ENCODE measurements at places on chromosomes 4 and X.
A peak's percentile ranks its signal among the peaks of the same experiment; 100 is the strongest.

DNA sequence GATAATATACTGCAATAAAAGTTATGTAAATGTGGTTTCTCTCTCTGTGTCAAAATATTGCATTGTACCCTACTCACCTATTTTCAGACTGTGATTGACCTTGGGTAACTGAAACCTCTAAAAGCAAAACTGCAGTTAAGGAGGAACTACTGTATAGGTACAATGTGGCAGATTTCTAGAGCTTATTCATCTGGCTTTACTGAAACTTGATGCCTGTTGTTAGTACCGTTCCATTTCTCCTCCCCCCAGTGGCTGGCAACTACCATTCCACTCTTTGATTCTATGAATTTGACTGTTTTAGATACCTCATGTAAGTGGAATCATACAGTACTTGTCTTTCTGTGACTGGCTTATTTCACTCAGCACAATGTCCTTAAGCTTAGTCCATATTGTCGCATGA is 61.9 kb downstream of the HOPX start:
- DNase-seq: no peak

DNA sequence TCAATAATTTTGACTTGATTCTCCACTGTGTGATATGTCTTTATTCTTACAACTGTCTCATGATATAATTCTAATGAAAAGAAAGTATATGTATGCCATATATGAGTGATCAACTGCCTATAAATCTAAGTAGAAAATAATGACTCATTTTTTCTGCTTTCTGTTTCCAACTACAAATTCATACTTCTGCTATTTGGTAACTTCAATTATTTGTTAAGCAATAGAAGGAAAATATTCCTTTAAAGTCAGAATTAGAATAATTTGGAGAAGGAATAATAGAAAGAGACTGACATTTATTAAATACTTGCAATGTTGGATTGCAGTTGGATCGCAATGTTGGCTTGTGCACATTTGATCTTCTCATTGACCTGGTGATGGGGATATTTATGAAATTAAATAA is 204.2 kb upstream of the PACRGL start:
- no peak for DNase-seq

DNA sequence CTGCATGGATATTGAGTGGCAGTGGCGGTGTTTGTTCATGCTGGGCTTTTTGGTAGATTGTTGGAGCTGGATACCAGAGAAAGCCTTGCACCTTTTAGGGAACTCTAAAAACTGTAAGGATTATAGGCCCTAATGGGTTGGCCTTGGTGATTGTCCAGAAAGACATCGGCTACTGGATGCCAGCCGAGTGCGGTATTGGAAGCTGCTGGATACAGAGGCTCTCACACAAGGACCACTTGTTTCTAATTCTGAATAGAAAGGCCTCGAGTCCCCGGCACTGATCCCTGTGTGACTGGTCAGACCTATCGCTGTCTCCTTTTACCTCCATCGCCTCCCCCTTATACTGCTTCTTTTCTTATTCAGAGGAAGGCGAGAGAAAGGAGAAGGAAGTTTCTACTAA is 27.3 kb upstream of the SCOC start:
- no peak for DNase-seq

DNA sequence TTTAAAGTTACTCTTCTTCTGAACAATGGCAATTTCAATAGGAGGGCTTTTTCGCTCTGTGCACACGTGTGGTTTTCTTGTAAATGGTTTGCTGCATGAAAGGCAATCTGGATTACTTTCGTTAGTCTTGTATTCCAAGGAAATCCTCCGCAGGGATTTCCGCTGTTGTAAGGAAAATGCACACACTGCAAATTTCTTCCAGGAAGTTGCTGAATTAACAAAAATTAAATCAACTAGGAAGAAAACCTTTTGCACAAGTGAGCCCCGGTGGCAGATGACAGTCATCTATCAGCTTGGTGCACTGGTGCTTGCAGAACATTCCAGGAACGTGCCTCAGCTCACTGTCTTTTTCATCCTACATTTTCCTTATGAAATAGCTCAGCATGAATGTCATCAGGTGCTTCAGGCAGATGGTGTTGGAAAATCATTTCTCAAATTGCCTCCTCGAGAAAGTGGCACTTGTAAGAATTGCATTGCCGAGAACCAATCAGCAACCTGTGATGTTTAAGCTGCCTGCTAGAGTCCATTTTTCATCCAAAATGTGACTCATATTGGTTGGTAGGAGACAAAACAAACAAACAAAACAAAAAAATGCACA is 272.4 kb upstream of the VCX start:
- DNase-seq: no peak

DNA sequence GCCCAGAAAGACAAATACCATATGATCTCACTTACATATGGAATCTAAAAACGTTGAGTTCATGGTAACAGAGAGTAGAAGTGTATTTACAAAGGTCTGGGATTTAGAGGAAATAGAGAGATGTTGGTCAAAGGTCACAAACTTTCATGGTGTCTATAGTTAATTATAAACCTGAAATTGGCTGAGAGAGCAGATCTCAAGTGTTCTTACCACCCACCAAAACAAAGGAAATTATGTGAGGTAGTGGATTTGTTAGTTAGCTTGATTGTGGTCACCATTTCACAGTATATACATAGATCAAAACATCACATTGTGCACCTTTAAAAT is 186.8 kb downstream of the NWD2 start:
- no peak for DNase-seq

GRCh38 chr4:145796346-145796745 is 116.4 kb downstream of the C4orf51 start:
- DNase-seq: no peak

DNA sequence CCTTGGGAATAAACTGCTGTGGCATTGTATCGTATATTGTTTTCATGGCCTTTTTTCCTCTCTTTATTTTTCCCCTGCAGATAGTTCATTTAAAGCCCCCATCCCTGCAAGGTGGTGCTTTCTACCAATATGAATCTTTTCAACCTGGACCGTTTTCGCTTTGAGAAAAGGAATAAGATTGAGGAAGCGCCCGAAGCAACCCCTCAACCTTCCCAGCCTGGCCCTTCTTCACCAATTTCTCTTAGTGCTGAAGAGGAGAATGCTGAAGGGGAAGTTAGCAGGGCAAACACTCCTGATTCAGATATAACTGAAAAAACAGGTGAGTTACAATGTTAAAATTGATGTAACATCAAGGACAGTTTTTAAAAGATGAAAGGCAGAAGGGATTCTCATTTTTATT is 601 bp downstream of the SMARCAD1 start:
- no peak for DNase-seq

DNA sequence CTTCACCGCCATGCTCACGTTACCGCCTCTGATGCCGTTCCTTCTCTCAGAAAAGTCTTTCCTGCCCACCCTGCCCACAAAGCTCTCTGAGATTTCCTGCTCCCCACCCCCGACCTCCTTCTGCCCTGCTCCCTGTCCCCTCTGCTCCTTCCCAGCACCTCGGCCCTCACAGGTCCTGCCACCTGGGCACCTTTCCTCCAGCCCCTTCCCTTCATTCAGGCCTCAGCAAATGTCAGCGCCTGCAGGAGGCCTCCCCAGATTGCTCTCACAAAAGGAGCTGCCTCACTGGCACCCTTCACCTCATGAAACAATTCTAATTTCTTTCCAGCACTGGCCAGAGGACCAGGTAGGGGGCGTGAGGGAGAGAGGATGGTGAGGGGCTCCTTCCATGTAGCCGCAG is 33.6 kb upstream of the MXD4 start:
- no peak for DNase-seq

- no peak for DNase-seq
Observed at GRCh38 chrX:15177316-15177715, 92.6 kb downstream of the ASB9 start.

GRCh38 chrX:1185561-1185960 is 26.9 kb downstream of the CRLF2 start:
- DNase-seq: no peak

DNA sequence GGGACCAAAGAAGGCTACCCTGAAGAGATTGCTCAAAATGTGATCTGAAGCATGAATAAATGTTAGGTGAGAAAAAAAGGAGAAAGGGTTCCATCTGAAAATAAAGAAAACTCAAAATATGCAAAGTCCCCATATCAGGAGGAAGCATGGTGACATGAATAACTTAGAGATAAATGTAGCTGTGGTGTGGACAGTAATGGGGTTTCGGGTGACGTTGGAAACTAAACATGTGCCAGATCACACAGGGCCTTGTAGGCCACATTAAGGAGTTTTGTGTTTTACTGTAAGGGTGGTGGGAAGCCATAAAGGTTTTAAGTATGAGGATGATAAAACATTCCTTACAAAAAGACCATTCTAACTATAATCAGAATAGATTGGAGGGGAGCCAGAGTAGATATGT is 40.3 kb upstream of the ACSL4 start:
- no peak for DNase-seq

DNA sequence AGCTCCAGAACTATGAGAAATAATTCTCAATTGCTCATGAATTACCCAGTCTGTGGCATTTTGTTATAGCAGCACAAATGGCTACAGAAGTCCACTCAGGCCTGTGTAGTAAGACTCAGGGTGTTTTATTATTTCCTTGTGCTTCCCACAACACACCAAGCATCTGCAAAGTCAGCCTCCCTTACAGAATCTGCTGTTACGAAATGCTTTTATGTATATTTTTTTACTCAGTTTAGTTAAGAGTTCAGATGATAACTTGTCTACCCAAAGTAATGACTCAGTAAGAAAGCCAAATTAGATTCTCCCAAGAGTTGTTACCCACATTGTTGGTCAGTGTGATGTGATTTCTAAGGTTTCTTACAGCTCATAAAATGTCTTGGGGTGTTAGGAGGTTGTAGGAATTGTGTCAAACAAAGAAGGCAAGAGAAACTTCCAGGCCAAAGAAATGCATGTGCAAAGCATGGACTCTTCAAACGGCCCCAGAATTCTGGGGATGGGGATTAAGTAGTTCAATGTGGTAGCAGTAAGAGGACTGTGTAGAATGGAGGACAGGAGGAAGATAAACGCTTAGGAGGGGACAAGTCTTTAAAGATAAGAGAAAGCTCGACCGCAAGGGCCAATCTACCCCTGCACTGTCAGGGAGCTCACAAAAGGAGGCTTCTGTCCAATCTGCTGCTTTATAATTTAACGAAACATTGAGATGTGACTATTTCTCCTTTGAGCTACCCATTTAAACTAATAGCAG is 35.4 kb upstream of the TMEM184C start:
- no peak for DNase-seq

GRCh38 chr4:16238327-16238726 is 12.1 kb upstream of the TAPT1 start:
- no peak for DNase-seq

DNA sequence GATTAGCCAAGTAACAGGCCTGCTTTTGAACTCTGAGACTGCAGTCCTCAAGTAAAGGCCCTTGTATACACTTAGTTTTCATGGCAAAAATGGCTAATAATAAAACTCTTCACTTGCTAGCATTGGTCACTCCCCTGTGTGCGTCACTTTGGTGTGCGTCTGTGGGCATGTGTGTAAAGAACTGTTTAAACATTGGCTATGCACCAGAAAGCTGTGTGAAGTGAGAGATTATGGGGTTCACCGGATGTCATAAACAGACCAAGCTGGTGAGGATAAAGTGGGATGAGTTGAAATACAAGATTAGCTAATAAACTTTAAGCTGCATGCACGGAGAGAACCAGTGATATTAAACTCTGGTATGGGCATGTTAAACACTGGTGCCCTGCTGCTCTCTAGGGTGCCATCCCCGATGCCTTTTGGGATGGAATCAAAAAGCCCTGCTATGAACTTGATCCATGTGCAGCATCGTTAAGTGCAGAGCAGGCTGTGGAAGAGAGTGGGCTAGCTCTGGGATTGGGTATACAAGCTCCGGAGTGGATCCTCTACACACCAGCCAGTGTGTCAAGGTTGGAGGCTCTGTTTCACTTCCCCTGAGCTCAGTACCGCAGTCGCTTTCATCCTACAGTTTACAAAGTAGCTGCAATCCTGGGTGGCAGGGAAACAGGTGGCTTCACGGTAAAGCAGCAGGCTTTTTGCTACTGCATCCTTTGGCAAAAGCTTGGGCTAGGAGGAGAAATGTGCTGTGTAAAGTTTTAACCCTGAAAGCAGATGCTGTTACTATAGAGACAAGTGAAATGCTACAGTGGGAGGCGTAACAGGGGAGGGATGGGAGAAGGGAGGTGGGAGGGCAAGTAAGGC is 108.3 kb upstream of the SLC4A4 start:
- DNase-seq: peak; percentile 36

DNA sequence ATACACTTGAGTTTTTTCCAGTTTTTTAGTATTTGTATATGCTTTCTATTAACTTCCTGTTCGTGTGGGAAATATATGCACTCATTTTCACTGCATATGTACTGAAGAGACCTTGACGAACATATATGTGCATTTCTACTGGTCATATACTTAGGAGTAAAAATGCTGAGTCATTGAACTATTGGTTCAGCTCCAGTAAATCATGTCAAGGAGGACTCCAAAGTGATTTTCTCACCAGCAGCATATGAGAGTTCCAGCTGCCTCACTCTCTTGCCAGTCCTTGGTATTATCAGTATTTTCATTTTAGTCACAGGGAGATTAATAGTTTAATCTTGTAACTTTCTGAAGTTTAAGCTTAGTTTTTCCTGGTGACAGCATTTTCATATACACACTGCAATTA is 2750.2 kb downstream of the ARAP2 start:
- no peak for DNase-seq

GRCh38 chr4:47368211-47368610 is 95.3 kb downstream of the COMMD8 start:
- DNase-seq: no peak

DNA sequence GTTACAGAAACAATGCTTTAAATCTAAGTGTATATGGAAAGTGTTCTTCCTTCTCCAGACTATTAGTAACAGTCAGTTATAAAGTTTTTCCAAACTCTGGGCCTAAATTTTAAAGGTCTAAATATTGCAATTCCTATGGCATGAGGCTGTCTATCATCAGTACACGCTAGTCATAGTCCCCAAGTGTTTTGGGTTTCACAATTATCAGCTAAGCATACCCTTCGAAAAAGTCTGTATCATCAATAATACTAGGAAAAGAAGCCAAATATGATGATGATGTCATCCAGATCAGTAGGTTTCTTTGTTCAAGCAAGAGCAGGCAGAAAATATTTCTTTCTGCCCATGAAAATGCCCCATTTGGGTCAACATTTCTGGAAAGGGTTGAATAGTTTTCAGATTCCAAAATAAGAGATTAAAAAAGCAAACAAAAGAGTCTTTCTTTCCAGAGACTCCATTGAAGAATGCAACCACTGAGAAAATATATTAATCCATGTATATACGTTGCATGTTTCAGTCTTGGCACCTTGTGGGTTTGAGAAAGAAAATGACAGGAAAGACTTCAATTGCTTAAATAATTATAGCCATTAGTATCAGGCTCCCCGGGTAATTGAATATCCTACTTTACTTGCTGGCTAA is 173.8 kb downstream of the CAMK2D start:
- no peak for DNase-seq

DNA sequence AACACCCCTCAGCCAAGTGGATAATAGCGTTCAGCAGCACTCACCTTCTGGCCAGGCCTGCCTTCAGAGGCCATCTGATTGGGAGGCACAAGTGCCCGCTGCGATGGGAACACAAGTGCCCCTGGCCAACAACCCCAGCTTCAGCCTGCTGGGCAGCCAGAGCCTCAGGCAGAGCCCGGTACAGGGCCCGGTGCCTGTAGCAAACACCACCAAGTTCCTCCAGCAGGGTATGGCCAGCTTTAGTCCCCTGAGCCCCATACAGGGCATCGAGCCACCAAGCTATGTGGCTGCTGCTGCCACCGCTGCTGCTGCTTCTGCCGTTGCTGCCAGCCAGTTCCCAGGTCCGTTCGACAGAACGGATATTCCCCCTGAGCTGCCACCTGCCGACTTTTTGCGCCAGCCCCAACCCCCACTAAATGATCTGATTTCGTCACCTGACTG is 55.9 kb upstream of the MTM1 start:
- DNase-seq: no peak

Measured in left colon (tissue), 2 donors.